Stimulated activated CD8-positive, alpha-beta memory T cell treated with anti-CD3 and anti-CD28 coated beads, Interleukin-15, amount 100 ng/mL, for 24 hours (primary cell): ENCODE measurements at places on chromosomes 7 and 10.

DNA sequence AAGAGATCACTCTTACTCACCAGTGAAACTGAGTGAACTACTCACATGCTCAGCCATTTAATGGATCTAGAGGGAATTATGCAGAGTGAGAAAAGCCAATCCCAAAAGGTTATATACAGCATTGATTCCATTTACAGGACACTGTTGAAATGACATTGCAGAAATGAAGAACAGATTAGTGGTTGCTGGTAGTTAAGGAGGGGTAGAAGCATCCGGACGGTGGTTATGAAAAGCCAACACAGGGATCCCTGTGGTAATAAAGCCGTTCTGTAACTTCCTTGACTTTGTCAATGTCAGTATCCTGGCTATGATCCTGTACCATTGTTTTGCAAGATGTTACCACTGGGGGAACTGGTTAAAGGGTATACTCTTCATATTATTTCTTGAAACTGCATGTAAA, 253.4 kb downstream of the USP6NL start:
- no peak for DNase-seq

GRCh38 chr7:129522088-129522970, 20.0 kb downstream of the SMKR1 start:
- DNase-seq = no peak

DNA sequence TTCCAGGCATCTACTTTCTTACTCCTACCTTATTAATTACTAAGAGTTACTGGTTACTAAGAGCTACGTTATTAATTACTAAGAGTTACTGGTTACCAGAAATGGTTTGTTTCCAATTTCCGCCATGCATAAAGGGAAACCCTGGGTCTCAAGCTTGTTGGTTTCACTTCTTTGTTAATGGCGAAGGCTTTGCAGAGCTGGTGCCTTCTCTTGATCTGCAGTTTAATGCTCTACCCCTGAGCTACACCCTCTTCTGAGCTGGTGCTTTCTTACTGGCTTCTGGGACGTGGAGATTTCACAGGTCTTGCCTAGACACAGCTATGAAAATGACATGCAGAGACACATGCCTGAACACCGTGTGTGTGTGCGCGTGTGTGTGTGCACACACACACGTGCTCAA, 560 bp downstream of the CPA4 start:
- DNase-seq = no peak

GRCh38 chr10:113854761-113855588, 514 bp downstream of the NHLRC2 start:
- no peak for DNase-seq

DNA sequence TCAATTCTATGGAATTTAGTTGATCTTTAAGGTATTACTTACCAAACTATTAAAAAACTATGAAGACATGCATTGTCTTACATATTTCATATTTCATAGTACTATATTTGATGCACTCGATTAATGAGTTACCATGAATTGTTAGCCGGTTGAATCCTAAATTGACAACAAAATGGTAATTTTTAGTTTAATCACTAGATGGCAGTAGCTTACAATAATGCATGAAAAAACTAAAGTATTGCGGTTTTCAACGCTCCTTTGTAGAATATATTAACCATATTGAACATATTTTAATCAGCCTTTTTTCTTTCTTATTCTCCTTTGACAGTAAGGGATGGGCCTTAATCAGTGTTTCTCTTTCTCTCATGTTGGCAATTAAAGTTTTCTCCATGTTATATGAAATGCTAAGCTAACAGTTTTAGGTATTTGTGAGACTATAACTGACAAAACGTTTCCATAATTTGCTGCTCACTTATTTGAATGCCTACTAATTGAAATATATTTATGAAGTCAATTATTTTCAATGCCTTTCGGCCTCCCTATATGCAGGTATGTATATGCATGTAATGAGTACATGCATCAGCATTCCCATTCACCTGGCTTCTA, 48.5 kb upstream of the ARL4A start:
- DNase-seq = no peak

GRCh38 chr10:33355274-33355673, 20.8 kb upstream of the NRP1 start:
- DNase-seq = no peak

GRCh38 chr10:100132427-100132826, 50.8 kb upstream of the CPN1 start:
- DNase-seq = no peak

DNA sequence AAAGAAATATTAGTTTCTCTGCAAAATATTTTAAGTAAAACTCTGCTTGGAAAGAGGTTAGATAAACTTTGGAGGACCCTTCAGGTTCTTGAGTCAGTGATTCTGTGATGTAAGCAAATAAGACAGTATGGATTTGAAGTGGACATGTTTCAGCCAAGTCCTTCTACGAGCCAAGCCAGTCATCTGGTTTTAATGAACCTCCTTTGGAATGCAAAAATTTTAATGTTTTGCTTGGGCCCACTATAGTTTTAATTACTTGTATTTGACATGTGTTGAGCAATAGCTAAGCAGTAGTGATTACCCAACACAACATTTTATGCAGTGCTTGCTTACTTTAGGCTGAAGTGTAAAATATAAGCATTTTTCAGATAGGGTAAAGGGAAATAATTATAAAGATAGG, 296.3 kb upstream of the SEMA3D start:
- no peak for DNase-seq

DNA sequence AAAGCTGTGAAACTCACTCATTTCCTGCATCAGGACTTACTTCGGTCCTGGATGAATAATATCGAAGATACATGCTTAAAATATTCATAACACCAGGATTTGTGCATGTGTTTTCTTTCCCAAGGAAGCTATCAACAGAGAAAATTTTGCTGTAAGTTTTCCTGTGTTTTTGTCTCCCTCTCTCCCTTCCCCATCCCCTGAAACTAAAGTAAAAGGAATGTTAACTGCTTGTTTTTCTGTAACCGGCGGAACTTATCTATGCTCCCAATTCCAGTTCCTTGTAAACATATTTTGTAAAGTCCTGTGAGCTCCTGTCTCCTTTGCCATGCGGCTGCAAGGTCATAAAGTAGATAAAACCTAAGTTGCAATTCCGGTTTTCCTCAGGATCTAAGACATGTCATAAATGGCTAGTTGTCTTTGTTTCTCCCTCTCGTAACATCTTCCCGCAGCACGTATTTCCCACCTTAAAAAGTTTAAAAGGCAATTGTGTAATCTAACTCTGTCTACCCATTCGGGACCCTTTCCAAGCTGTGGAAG, 79.0 kb upstream of the POM121L12 start:
- DNase-seq = no peak

DNA sequence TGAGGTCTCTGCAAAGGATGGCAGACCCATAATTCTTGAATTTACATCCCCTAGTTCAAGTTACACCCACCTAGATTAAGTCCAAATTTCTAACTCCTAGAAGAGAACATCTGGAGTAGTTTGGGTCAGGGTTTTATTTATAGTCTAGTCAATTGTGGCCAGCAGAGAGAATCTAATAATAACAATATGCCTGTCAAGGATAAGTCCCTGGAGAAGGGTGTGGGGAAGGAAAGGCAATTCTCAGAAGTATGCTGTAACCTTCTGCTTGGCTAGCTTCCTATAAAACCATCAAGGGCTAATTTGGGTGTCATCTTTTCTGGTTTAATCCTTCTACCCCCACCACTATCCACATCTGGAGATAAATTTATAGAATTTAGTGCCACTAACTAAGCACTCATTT, 52.8 kb upstream of the SEMA3E start:
- DNase-seq = no peak

- no peak for DNase-seq
These were observed 30.4 kb downstream of the LRRC4 start for GRCh38 chr7:128000854-128001265.

- no peak for DNase-seq
These were observed 70.4 kb upstream of the NOBOX start for GRCh38 chr7:144473908-144474307.

DNA sequence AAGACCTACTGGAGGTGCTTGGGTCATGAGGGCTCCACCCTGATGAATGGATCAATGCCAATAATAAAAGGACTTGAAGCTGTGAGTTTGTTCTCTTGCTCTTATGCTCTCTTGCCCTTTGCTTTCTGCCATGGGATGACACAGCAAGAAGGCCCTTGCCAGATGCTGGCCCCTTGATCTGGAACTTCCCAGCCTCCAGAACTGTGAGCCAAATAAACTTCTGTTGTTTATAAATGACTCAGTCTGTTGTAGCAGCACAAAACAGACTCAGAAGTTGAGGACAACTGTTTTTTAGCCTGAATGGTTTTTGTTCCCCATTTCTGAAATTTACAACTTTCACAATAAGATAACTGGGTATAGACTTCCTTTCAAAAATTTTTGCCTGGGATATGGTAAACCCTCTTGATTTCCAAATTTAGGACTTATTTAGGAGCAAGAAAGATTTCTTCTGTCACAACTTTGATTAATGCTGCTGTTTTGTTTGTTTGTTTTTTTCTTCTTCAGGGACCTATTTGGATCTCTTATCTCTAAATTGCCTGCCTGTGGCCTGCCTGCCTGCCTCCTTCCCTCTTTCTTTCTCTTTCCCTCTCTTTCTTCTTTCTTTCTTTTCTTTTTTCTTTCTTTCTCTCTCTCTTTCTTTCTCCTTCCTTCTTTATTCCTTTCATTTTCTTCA, 12.1 kb downstream of the ENTPD1 start:
- no peak for DNase-seq

DNA sequence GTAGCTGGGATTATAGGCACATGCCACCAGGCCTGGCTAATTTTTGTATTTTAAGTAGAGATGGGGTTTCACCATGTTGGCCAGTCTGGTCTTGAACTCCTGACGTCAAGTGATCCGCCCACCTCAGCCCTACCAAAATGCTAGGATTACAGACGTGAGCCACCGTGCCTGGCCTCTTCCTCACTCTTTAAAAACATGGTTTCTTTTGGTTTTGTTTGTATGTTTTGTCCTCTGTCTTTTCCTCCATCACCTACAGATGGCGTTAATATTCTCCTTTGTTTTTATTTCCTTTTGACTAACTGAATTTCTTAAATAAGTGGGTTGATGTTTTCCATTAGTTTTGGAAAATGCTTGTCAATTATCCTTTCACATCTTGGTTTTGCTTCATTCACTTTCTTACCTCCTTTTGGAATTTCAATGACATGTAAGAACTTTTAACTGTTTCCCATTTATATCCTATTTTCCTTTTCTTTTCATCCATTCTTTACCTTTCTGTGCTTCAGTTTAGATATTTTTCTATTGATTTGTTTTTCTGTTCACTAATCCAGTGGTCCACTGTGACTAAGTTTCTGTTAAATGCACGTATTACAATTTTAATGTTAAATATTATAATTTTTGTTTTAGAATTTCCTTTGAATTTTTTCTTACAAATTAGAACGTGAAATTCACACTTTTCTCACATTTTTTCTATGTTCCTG, 104.1 kb downstream of the ZNF467 start:
- DNase-seq = no peak
